ENCODE measurements at places on chromosomes 12 and 14. TPM values are rescaled to one million over a fixed set of nuclear protein-coding genes. Genes with fewer than 3 reads are reported as not detected.

CLEC2A gene
- not detected for total RNA-seq

TMCC3 gene
- 3.7 TPM for total RNA-seq

PLA2G1B gene
- not detected for total RNA-seq

MANSC4 gene
- not detected for total RNA-seq

AQP6 gene
- total RNA-seq: not detected
